Stimulated activated CD4-positive, alpha-beta T cell treated with anti-CD3 and anti-CD28 coated beads, Interleukin-4, amount 100 ng/mL, for 4 hours (primary cell): ENCODE measurements at places on chromosomes 4 and X.

DNA sequence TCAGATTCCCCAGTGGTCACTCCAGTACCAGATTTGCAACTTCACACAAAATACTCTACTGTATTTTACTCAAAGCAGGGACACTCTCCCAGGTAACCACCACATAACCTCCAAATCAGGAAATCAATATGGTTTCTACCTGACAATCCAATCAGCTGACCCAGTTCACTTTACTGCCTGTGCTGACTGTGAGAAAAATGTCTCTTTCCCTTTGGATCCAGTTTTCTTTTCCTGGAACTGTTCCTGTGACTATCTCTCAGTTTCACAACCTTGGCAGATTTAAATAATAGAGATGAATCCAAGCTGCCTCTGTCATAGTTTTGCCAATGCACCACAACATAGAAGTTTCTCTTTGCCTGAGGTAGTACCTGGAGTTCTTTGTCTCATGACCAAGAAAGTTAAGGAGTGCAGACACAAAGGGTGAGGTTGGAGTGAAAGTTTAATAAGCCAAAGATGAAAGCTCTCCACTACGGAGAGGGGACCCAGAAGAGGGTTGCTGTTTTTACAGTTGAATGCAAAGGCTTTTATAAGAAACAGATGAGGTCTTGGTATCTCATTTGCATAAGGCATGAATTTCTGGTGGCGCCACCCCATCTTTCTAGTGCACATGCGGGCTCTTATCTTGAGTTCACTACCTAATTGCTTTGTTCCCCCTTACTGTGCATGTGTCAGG is 29.7 kb upstream of the IL9R start:
- DNase-seq, result no peak

GRCh38 chr4:159353422-159354116 is 250.7 kb downstream of the RAPGEF2 start:
- no peak for DNase-seq

- peak; percentile 10 for DNase-seq
Measured at GRCh38 chr4:176277162-176277904, 8.3 kb upstream of the ASB5 start.

DNA sequence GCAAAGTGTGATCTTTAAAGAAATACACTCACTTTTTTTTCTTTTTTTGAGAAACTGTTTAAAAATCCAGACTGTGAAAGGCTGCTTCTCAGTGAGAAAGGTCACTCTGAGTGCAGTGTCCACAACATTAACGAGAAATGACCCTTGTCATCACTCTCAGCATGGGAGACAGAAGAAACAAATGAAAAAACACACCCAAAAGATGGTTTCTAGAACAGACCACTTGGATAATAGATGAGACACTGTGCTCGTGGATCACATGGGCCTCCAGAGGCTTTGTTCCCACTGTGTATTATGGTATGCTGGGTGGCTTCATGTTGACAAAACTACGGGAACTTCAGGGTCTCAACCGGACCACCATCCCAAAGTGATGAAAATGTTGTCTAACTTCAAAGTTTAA is 64.9 kb downstream of the NEUROG2 start:
- DNase-seq, result no peak

- DNase-seq, result no peak
Measured at GRCh38 chrX:69080855-69081465, 84.3 kb downstream of the PJA1 start.

DNA sequence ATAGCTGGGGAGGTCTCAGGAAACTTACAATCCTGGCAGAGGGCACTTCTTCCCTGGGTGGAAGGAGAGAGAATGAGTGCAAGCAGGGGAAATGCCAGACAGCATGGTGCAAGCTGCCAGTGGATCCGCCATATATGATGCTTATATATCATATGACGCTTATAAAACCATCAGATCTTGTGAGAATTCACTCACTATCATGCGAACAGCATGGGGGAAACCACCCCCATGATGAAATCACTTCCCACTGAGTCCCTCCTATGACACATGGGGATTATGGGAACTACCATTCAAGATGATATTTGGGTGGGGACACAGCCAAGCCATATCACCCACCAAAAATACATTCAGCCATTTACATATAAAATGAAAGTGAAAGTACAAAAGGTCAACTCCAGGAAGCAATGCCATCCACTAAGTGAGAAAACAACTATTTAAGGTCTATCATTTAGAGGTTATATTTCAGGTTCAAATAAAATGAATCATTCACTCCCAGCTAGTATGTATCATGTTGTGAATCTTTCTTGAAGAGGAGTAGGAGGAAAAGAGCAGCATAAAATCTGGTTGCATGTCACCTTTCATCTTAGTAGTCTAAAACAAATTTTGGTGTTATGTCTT is 20.3 kb upstream of the DYNLT3 start:
- DNase-seq, result no peak

GRCh38 chrX:119236623-119237561 is 807 bp downstream of the PGRMC1 start:
- DNase-seq, result peak; percentile 26

GRCh38 chr4:3346146-3346545 is 53.3 kb downstream of the RGS12 start:
- DNase-seq, result no peak

GRCh38 chrX:88170553-88170952 is 576.5 kb upstream of the CPXCR1 start:
- no peak for DNase-seq

- no peak for DNase-seq
Measured at GRCh38 chrX:7941390-7942042, 14.3 kb upstream of the PNPLA4 start.

GRCh38 chr4:161990721-161991120 is 173.1 kb downstream of the FSTL5 start:
- DNase-seq, result no peak

DNA sequence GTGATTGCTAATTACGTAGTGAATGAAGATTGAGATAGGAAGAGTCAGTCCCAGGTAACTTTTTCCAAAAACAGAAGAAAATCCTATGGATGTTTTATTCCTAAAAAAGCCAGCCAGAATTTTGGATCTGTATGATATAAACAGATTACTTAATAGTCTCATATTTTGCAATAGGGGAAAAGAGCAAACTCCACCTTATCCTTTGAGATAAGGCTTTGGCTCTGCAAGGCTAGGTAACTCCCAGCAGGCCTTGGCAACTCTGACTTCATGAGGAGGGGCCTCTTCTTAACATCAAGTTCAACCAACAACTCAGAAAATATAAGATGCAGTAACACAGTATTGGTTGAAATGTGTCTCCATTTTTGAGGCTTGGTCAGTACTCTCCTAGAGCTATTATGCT is 98.7 kb upstream of the SLC4A4 start:
- DNase-seq, result no peak

DNA sequence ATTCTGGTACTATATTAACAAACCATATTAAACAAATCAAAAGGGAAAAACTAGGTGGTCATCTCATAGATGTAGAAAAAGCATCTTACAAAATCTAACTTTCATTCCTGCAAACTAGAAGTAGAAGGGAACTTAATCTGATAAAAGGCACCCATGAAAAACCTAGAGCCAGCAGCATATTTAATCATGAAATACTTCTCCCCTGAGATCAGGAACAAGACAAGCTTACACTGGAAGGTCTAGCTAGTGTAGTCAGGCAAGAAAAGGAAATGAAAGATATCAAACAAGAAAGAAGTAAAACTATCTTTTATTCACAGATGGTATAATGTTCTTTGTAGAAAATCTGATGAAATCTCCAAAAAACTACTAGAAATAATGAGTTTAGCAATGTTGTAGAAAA is 41.2 kb downstream of the ATP10D start:
- DNase-seq, result no peak

DNA sequence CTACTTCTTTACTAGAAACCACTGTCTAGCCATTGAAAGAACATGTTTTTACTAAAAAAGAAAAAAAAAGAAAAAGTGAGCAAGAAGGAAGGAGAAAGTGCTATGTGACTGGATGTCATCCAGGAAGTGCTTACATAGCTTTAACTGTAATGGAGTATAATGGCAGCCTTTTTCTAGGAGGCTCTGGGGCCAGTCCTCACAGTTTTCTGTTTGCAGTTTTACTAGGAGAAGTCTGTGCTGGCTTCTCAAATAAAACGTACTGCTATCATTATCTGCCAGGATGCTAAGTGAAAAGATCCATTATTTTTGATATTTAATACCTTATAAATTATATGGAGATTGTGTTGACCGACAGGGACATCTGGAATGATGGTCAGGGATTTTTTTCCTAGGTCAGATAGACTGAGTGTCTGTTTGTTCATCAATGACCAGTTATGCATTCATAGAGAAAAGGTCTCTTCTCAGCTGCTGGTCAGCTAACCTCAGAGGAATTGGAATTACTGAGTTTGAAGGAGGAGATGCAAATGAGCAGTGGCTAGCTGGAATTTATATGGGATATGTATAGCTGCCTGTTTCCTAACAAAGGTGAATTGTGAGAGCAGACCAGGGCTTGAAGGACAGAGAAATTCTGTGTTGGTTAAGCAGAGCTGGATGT is 21.7 kb downstream of the LPAR4 start:
- no peak for DNase-seq

- no peak for DNase-seq
Measured at GRCh38 chr4:8738471-8738931, 133.1 kb downstream of the HMX1 start.

GRCh38 chr4:107970063-107970798 is 19.5 kb upstream of the HADH start:
- no peak for DNase-seq

GRCh38 chr4:108320061-108320460 is 151.3 kb upstream of the LEF1 start:
- DNase-seq, result no peak
